LHCN-M2 (cell line): ENCODE measurements at places on chromosomes 12 and 14. TPM values are rescaled to one million over a fixed set of nuclear protein-coding genes. Genes with fewer than 3 reads are reported as not detected.

- DNase-seq: no peak
Measured at GRCh38 chr14:93331002-93331727, 1.7 kb downstream of the BTBD7 start.

Gene CCDC184
- 0.26 and 0.57 TPM in 2 replicates for total RNA-seq

DNA sequence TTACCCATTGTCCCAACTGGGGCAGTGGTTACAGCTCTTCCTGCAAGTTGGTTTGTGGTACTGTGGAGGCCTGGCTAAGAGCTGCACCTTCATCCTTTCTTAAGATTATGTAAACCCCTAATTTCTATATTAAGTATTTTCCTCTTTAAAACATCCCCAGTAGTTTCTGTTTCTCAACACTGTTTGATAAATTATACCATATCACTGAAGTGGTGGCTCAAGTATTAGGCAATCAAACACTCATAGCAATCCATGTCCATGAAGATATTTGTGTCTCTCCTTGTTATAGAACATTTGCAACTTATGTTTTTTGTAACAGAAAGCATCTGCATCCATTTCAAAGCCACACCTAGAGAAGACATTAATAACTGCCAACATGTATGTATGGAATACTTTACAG lies 31.8 kb downstream of the ATXN3 start:
- no peak for DNase-seq

DNA sequence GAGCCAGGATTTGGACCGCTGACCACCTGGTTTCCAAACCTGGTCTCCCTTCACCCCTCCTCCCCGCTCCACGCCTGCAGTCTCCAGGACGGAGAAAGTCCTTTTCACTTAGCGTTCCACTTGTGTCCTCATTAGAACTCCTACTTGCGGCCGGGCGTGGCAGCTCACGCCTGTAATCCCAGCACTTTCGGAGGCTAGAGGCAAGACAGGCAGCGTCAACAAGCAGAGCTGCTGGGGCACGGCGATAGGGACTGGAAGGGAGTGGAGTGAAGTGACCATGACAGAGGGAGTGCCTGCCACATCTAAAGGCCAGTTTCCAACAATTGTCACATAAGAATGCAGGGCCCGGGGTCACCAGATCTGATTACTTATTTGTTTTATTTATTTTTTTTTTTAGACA lies 132.5 kb upstream of the NCOR2 start:
- DNase-seq: no peak

- DNase-seq: no peak
Measured at GRCh38 chr14:33711811-33712216, 239.1 kb downstream of the EGLN3 start.

- DNase-seq: no peak
Measured at GRCh38 chr12:132497514-132498405, 7.8 kb downstream of the FBRSL1 start.

DNA sequence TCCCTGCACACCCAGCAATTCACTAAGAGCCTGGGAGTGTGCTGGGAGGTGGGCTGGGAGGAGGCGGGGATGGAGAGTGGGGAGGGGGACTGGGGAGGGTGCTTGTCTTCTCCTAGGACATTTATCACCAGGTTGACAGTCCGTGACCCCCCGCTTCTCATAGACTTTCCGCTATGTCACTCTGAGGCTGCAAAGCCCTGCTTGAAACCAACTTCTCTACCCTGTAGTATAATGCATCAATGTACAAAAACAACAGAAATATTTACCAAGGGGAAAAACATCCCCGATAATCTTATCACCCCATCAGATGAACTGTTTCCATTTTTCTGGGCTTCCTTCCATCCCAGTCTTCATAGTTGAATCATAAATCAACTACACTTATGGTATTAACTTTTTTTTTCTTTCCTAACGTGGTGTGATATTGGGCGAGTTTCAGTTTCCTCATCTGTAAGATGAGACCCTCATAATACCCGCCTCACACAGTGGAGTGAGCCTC lies 28.6 kb upstream of the BATF start:
- no peak for DNase-seq

Gene KRT77
- not detected in 2 replicates for total RNA-seq

GRCh38 chr14:85934886-85935254 lies 404.9 kb downstream of the FLRT2 start:
- no peak for DNase-seq

DNA sequence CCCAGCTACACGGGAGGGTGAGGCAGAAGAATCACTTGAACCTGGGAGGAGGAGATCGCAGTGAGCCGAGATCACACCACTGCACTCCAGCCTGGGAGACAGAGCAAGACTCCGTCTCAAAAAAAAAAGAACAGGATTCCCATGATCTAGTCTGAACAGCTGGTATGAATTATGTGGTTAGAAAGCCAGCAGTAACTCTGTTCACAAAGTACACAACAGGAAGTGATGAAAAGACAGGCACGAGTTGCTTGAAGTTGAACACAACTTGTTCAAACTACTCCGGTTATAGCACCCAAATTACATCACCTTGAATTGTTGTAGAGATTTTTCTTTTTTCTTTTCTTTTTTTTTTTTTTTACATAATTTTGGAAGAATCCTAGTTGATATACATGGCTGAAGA lies 238.8 kb upstream of the RGS6 start:
- DNase-seq: peak; percentile 87

DNA sequence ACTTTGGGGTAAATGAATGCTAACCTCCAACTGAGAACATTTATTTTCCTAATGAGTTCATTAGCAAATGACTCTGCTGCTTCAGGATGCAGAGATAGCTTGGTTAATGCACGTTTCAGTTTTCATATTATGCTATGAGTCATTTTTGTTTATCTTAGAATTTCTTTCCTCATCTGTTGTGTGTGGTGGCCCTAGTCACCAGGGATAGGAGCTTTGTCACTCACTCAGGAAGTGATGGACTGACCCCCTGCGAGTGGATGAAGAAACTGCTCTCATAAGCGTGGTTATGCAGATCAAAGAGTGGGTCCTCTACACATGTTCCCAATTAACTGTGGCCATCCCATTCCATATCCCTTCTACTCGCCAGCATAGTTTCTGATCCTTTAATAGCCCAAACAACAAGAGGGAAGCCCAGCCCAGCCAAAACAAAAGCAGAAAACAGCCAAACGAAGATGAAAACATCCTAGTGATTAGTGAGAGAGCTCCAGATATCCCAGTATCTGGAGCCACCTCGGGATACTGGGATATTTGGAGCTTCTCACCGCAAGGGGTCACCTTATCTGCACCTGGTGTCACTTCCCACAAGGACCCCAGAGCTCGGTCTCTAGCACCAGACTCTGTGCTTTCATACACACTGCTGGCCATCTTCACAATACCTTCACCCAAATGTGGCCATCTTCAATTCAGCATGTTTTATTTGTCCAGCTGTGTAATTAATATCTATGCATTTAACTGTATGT lies 8.6 kb downstream of the TC2N start:
- peak; percentile 59 for DNase-seq

DNA sequence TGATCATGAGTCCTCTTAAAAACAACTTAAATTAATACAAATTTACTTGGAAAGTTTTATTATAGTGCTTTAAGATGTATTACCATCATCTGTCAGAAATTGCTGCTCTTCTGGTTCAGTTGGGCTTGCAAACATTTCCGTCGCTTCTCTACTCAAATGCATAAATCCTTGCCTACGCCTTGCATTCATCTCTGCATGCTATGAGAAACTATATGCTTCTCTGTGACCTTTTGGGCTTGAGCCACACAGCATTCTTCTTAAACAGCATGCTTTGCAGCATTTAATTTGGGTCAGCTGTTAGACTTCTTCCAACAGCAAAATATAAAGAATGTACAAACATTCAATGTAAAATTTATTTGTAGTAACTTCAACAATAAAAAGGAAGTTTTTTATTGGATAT lies 305.7 kb upstream of the FLRT2 start:
- no peak for DNase-seq

GRCh38 chr14:74963178-74963704 lies 7.8 kb upstream of the PGF start:
- no peak for DNase-seq

DNA sequence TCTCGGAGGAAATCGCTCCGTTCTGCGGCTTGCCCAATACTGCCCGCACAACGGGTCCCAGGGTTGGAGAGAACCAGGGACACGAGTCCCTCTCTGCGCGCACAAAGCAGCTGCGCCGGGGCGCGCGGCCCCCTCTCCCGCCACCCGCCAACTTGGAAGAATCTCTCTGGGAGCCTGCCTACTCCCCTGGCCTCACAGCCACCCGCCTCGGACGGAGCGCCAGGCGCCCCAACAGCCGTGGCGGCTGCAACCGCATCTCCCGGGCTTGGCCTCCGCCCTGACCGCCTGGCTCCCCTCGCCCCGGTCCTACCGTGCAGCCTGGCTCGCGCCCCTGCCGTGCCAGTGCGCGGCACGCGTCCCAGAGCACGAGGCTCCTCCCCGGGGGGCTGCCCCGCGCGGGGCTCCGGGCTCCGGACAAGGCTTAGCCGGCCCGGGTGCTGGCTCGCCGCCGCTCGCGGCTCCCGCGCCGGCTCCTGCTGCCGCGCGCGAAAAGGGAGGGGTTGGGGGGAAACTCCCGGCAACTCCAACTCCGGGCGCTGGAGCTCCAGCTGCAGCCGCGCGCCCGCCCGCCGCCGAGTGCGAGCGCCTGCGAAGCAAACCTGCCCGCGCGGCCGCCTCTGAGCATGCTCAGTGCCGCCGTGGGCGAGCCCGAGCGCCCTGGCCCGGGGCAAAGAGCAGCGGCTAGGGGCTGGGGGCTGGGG lies at the start of gene STXBP6:
STXBP6 (minus strand) TSS at position 580 of the 701 bp plus-strand sequence. CDS start 75,329 bp downstream, outside the sequence.
- peak; percentile 71 for DNase-seq

- DNase-seq: peak; percentile 30
Measured at GRCh38 chr12:98741556-98742265, 96.6 kb downstream of the APAF1 start.

DNA sequence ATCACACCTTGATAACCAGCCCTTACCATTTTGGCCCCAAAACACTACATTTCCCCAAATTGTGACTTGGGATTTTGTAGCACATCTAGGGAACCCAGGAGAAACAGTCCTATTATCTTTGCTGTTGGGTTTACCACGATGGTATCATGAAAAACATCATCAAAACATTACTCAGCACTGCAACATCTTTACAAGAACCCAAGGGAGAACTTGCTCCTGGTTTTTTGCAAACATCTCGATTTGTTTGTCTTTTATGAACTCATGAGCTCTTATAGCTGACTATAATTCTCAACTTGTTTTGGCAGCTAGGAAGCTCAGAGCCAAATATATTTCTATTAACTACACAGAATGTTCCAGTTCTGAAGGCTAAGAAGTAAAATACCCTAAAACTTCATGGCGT lies 65.7 kb downstream of the TBX5 start:
- DNase-seq: no peak

Gene APEX1
- 152 and 213 TPM in 2 replicates for total RNA-seq

Gene CIROP
- total RNA-seq: not detected in 2 replicates

- peak; percentile 69 for DNase-seq
Measured at GRCh38 chr14:76456891-76457586, 81.1 kb downstream of the ESRRB start.

Gene B3GNT4
- total RNA-seq: 0.06 TPM in 1 of 2 replicates, not detected in the other

Gene CABP1
- total RNA-seq: 0.45 TPM in 1 of 2 replicates, not detected in the other

Gene MYO1H
- total RNA-seq: not detected in 2 replicates

DNA sequence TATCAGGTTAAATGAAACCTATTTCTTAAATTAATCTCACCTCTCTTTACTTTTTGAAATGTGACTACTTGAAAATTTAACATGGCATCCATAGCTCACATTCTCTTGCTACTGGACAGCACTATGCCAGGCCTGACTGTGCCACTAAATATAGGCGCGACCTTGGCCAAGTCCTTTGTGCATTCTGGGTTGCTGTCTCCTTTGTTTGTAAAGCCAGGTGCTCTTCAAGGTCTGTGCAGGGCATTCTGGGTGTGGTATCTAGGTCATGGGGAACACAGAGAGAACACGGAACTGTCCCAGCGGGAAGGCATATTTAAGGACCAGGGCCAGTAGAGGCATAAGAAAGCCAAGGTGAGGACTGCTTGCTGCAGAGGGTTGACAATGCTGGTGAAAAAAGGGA lies 121.2 kb downstream of the ZNF664 start:
- no peak for DNase-seq

Gene IFNG-AS1
- total RNA-seq: not detected in 2 replicates

DNA sequence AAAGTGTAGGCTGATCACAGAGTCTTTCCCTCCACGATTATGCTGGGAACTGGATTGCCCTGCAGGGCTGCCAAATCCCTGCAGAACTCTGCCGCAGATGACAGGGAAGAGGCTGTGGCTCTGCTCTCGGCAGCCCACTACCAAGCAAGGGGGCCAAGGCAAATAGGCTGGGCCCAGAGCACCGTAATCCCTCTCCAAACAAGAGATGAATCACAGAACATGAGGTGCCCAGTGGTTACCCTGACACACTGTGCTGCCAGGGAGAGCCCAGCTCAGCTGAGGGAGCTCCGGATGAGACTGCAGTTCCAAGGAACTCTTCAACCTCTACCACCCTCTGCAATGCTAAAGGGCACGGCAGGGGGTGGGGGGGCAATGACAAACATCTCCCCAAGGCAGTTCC lies 33.9 kb downstream of the STON2 start:
- DNase-seq: peak; percentile 63

DNA sequence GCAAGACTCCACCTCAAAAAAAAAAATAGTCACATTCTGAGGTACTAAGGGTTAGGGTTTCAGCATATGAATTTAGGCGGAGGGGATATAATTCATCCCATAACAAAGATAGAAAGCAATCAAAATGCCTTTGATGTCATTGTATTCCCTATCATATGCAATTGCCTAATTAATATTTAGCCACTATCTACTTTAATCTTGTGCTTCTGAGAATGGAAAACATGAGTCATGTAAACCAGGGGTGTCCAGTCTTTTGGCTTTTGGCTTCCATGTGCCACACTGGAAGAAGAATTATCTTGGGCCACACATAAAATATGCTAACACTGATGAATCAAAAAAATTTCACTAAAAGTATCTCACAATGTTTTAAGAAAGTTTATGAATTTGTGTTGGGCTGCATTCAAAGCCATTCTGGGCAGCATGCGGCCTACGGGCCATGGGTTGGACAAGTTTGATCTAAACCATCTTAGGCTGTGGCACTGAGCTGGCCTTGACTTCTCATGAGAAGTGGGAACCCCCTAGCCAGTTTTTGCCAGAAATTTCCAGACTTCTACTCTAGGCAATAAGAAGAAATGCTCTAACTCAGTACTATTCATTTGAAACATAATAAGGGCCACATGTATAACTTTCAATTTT lies 219.8 kb downstream of the PTPRO start:
- DNase-seq: no peak

DNA sequence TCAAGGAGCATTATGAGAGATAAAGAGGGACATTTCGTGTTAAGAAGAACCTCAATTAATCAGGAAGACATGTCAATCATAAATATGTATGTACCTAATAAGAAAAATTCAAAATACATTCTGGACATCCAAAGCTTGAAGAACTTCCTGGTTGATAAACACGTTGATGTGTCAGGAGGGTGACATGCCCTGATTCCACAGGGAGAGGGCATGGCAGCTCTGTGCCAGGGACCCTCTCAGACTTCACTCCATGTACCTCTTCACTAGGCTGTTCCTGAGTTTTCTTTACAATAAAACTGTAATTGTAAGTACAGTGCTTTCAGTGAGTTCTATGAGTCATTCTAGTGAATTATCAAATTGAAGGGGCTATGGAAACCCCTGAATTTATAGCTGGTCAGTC lies 163.5 kb downstream of the CFAP54 start:
- DNase-seq: no peak

GRCh38 chr12:14795028-14795448 lies 8.2 kb downstream of the WBP11 start:
- no peak for DNase-seq

- DNase-seq: no peak
Measured at GRCh38 chr14:89524990-89525667, 108.1 kb upstream of the FOXN3 start.

Gene WNT5B
- total RNA-seq: 29.9 and 50.9 TPM in 2 replicates

GRCh38 chr14:100401031-100401692 lies 78.0 kb downstream of the SLC25A47 start:
- no peak for DNase-seq
